ENCODE measurements at places on chromosomes 7 and 10. TPM values are rescaled to one million over a fixed set of nuclear protein-coding genes. Genes with fewer than 3 reads are reported as not detected.

DNA sequence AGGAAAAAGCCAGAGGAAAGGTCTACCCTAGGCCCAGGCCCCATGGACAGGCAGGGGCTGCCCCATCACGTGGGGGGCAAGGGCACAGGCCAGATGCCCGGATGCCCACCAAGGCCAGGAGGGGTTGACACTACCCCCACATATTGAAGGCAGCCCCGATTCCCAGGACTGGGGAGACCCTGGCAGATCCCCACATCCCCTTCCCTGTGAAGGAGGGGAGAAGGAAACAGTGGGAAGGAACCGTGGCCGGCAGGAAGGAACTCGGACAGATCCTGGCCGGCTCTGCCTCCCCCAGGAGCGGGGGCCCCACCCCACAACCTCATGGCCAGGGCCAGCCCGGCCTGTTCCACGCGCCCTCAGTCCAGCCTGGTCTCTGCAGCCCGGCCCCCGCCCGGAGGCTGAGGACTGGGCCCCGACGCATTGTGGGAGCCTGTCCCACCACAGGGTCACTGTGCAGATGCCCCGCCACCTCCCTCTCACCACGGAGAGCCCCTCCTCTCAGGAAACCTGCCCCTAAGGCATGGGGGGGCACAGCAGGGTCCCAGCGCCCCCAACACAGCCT, 41.3 kb downstream of the PAPOLB start:
- H3K4me1 ChIP-seq = no peaks in the 10 kb centered on the region
- H3K27ac ChIP-seq = no peak overlapping the region
- no peak for DNase-seq

KLF14 gene
- not detected for total RNA-seq

AEBP1 gene
- total RNA-seq = 74.6 TPM

- no peaks in the 10 kb centered on the region for H3K27me3 ChIP-seq
- H3K4me1 ChIP-seq = no peaks in the 10 kb centered on the region
- no peaks in the 10 kb centered on the region for H3K36me3 ChIP-seq
- no peak for DNase-seq
- H3K4me3 ChIP-seq = no peak overlapping the region
- H3K27ac ChIP-seq = no peak overlapping the region
Measured at GRCh38 chr10:35486297-35486990, 118.7 kb upstream of the GJD4 start.

SUN3 gene
- total RNA-seq = not detected

VIM gene
- 1,200 TPM for total RNA-seq

ADCYAP1R1 gene
- total RNA-seq = 35.7 TPM

All from sigmoid colon (tissue), 7 donors.